Activated CD8-positive, alpha-beta T cell treated with anti-CD3 and anti-CD28 coated beads, Interleukin-2, amount 10 ng/mL, durations not matched to agents 7 days and 5 days (primary cell): ENCODE measurements at places on chromosomes 1 and 21. TPM values are rescaled to one million over a fixed set of nuclear protein-coding genes. Genes with fewer than 3 reads are reported as not detected.
A peak's percentile ranks its signal among the peaks of the same experiment; 100 is the strongest.

Gene GIPC2
- 0.34 TPM for total RNA-seq

Gene TMPRSS2
- not detected for total RNA-seq

Gene HEATR1
- total RNA-seq = 41.1 TPM

DNA sequence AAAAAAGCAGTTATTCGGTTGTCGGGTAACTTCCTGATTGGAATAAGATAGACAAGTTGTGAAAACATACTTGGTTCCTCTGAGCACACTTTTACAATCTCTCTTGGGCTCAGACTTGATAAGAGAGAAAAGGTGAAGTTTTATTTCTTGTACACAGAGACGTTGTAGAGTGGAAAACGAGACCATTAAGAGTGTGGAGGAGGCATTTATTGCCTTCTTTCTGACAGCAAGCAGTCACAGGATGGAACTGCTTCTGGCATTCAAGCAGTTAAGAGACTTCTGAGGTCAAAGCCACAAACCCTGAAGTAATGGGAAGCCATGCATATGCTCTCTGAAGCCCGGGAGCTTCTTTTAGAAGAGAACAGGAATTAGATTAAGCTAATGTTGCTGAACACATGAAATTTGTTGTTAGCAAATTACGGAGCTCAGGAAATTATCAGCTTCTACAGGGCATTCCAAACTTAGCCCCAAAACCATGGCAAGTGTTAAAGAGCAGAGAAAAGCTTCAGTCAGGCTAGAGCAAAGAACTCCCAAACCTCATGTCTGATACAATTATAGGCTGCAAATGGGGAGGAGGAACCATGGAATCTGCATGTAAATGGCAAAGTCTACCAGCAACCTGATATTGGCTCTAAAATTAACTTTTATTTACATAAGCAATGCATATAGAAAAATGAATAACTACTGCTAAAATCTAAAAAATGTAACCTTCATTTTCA, 26.0 kb downstream of the S1PR1 start:
- H3K4me3 ChIP-seq = peak overlapping the region; percentile 59
- no peaks in the 10 kb centered on the region for H3K27me3 ChIP-seq
- peak overlapping the region; percentile 67 for H3K27ac ChIP-seq
- H3K36me3 ChIP-seq = peaks cover 8% of the 10 kb centered on the region
- DNase-seq = peak; percentile 56
